ENCODE measurements at places on chromosomes 7 and 10.
A peak's percentile ranks its signal among the peaks of the same experiment; 100 is the strongest.

GRCh38 chr10:43866712-43867111, 218.0 kb upstream of the ZNF32 start:
- DNase-seq = peak; percentile 23

DNA sequence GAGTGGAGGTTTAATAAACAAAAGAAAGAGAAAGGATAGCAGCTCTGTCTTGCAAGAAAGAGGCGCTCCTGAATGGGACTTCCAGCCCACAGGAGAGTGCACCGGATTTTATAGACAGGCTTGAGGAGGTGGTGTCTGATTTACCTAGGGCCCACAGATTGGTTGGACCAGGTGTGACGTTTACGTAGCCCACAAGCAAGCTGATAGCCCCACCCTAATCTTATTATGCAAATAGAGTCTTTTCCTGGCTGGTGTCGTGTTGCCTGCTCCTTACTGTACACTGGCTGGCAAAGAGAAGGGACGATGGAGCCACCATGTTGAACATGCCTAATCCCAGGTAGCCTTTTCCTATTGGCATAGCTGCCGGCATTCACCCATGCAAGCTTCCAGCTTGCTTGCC, 319.7 kb upstream of the POM121L12 start:
- no peak for DNase-seq

DNA sequence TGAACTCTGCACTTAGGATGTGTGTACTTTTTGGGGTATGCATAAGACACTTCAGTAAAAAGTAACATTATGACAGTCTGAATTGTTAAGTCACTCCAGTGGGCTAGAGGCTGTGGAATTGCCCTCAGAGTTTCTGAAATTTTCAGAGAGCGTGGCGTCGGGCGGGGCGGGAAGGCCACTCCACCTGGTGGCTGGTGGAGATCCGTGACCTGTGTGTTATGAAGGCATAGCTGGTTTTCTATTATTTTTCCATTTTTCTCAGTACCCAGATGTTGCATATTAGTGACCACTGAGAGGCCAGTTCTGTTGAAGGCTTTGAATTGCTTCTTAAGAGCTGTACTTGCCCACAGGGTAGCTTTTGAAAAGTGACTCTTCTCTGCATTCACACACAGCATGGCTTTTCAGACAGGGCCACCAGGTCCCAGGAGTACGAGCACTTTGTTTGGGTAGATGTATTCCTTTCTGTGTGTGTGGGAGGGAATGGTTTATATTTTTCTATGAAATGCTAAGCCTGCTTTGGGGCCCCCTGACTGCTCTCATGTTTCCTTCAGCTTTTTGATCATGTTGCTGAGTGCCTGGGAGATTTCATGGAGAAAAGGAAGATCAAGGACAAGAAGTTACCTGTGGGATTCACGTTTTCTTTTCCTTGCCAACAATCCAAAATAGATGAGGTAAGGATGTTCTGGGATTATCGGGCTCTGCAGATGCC, 52.3 kb downstream of the TACR2 start:
- DNase-seq = no peak

- DNase-seq = no peak
These were observed 20.6 kb upstream of the FAM180A start for GRCh38 chr7:135769005-135769802.

- DNase-seq = peak; percentile 75
These were observed 1.5 kb upstream of the SKIDA1 start for GRCh38 chr10:21526860-21527597.

DNA sequence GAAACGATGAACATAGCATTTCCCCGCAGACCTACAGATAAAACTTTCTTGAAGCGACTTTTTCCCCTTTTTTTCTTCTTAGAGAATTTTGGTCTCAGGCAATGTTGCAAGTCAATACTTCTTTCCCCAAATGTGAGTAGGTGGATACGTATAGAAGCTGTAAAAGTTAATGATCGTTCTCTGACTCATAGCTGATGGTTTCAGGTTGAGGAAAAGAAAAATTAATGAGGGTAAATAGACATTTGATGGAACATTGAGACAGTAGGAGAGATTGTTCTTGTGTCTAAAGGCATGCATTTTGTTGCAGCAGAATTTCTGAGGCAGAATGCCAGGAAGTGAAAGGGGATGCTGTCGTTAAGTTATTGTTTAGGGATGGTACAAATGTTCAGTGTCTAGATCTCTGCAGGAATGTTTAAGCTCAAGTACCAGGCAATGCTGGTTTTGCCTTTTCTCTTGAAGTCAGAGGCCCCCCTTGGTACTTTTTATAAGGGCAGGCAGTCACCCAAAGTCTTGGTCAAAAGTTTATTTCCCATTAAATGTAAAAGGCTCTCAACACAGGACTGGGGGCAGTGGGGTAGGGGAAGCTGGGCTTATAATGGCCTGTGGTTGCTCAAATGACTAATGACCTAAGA, 9.3 kb downstream of the TCF7L2 start:
- DNase-seq = peak; percentile 76

All from SJSA1 (cell line).